Activated T-cell treated with anti-CD3 and anti-CD28 coated beads for 48 hours (primary cell): ENCODE measurements at places on chromosomes 5 and 9.

DNA sequence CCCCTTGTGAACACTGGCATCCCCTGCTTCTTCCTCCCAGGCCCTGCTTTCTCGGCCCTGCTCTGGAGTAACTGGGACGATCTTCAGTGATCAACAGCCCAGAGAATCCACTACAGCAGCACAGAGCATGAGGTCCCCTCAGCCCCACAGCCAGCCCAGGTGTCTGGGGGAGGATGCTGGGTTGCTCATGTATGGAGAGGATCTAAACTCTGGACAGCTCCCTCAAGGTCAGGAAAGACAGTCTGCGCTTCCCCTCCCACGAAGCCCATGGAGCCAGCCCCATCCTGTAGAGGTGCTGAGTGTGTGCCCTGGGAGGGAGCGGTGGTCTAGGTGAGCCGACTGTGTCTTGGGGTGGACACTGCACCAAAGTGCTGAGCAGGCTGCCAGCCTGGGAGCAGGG, 190.2 kb downstream of the GABBR2 start:
- no peak for DNase-seq

DNA sequence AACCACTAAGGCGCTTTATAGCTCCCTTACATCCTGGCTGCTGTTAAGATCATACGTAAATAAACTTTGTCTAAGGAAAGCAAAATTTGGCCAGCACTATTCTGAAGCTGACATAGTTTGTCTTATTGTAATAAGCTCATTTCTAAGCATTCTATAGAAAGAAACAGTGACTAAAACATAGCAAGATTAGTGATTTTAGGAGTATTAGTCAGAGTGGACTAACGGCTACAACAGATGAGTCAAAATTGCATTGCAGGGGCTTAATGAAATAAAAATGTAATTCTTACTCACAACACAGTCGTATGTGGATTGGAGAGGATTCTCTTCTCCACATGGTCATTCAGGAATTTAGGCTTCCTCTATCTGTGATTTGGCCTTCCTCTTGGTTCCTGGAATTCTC, 347.6 kb downstream of the GADD45G start:
- no peak for DNase-seq

- no peak for DNase-seq
These were observed 76.3 kb downstream of the ZNF608 start for GRCh38 chr5:124669956-124670721.

GRCh38 chr5:102975457-102976182, 144.3 kb downstream of the GIN1 start:
- no peak for DNase-seq

DNA sequence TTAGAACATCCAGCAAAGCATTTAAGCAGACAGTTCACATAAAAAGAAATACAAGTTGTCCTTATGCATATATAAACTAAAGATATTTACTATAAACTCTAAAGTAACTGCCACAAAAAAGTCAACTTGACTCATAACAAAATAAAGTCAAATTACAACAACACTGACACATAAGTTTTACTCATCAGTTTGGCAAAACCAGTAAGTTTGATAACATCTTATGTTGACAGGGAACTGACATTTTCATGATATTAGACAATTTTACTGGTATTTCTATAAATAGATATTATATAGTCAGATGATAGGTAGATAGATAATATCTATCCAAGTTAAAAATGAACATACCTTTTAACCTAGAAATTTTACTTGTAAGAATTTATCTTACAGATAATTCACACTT, 9.9 kb upstream of the TSLP start:
- DNase-seq: no peak

DNA sequence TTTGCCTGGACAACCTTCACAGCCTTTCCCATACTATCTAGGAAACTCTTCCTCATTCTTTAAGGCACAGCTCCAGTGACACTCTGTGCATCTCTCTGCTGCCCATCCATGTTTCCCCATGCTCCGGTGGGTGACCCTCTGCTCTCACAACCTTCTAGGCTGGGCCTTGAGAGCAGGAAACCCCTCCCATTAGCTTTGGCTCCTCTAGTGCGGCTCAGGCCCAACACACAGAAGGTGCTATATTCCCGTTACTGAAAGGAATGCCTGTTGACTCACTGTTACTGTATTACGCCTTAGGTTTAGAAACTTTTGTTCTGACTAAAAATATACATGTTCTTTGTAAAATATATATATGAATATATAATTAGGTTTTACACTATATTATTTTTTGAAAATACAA, 8.1 kb upstream of the CCL28 start:
- DNase-seq: no peak

DNA sequence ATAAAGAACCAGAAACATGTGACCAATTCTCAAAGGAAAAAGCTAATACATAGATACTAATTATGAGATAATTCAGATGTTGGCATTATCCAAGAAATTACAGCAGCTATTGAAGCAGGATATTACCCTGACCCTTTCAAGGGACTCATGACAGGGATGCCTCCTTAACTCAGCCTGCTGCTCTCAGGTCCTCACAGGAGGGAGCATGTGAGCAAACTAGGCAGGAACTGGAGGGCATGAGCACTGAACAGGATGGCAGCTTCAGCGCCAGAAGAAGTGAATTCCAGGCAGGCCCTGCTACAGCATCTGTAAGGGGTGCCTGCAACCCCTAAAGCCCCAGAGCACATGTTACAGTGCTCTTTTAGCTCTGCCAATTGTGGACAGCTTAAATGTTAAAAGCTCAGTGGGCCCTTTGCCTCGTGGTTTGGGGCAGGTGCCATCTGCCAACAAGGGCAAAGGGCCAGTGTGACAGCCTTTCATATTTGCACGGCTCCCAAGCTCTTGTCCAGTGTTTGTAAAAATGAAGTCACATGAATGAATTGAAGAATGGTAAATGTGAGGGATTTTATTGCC, 464.7 kb upstream of the COX7C start:
- DNase-seq: no peak

DNA sequence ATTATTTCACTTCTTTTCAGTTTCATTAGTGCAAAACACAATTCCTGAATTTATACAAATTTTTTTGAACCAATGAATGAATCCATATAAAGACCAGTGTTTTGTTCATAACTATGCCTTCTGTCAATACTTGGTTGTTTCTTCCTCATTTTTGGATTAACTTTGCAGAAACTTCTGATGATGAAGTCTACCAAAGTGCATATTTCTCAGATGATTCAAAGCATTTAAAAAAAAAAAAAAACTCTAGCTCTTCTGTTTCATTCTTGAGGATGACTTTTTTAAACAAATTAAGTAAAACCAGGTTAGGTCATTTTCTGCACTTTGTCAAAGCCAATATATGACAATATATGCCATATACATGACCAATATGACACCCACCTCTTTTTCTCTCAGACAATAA, 92.6 kb downstream of the CHSY3 start:
- DNase-seq: no peak

DNA sequence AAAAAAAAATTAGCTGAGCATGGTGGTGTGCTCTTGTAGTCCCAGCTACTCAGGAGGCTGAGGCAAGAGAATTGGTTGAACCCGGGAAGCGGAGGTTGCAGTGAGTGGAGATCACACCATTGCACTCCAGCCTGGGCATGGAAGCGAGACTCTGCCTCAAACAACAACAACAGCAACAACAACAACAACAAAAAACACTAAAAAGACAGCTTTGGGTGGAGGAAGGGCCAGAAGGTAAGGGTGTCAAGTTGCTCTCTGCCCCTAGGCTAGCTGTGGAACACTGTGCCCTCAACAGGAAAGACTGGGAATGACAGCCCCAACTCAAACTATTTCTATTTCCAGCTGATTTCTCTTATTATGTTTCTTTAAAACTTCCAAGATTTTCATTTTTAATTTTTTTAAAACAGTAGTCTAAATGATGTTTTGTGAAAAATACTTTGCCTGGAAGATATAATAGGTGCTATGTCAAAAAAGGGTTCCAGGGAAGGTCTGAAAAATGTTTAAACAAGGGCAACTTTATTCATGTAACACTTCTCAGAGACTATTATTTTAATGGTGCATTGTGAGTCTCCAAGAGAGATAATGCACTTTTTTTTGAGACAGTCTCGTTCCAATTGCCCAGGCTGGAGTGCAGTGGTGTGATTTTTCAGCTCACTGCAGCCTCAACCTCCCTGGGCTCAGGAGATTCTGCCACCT, 29.9 kb downstream of the CLINT1 start:
- DNase-seq: no peak

GRCh38 chr5:8825139-8825757, 720.6 kb downstream of the SEMA5A start:
- no peak for DNase-seq

DNA sequence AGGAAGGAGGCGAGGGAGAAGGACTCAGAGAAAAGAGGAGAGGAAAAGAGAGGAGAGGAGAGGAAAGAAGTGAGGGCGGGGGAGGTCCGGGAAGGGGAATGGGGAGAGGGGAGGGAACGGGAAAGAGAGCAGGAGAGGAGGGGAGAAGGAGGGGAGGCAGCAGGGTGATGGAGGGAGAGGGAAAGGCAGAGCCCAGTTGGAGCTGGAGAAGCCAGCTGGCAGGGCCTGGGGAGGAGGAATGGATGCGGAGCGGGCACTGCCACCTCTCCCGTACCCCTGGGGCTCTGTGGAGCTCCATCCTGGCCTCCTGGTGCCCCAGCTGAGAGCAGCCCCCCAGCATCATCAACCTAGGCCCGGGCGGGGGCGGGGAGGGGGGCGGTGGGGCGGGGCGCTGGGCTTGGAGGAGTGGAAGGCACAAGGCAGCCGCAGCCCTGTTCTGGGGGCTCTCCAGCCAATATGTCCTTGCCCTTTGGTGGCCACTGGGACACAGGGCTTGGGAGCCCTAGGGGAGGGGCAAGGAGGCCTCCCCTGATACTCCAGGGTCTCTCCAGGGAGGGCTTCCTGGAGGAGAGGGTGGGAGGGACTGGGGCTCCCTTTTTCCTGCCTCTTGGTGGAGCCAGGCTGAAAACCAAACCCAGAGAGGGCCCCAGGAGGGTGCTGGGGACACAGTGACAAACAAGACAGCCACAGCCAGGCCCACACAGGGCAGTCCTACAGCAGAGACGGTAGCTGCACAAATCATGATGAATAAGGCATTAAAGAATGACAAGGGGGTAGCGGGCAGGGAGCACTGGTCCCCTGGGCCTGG, 123.7 kb downstream of the C9orf50 start:
- DNase-seq: no peak

DNA sequence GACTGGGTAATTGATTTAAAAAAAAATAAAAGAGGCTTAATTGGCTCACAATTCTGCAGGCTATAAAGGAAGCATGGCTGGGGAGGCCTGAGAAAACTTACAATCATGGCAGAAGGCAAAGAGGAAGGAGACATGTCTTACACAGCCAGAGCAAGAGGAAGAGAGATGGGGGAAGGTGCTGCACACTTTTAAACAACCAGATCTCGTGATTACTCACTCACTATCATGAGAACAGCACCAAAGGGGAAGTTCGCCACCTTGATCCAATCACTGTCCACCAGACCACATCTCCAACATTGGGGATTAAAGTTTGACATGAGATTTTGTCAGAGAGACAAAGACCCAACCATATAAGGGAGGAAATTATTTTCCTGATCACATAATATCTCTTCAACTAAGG, 138.8 kb upstream of the NR4A3 start:
- no peak for DNase-seq

- no peak for DNase-seq
These were observed 45.8 kb downstream of the SLC12A7 start for GRCh38 chr5:1065891-1066650.

- no peak for DNase-seq
These were observed 315.0 kb upstream of the TLE4 start for GRCh38 chr9:79256691-79257213.

DNA sequence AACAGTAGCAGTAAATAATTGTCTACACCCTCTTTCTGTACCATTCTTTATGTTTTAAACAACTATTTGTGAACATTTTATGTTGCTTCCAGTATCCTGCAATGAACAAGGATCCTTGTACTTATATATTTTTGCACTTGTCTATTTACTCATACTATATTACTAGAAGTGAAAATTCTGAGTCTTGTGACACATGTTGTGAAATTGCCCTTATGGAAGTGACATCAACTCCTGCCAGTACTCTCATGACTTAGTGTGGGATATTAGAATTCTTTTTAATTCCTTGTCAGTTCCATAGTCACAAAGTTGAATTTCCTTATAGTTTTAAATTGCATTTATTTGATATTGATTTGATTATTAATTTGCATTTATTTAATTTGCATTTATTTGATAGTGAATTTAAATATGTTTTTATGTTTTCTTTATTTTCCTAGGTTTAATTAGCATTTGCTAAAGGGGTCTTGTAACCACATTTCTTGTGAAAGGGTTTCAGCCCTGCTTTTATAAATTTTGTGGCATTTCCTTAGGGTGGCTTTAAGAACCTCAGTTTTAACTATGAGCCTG, 27.7 kb downstream of the PARP8 start:
- no peak for DNase-seq
